RWPE2 (cell line): ENCODE measurements at places on chromosomes 4 and X.
A peak's percentile ranks its signal among the peaks of the same experiment; 100 is the strongest.

GRCh38 chr4:172686021-172686420 is 482.6 kb upstream of the GALNT7 start:
- H3K36me3 ChIP-seq = no peaks in the 10 kb centered on the region
- no peak for DNase-seq
- H3K4me1 ChIP-seq = no peaks in the 10 kb centered on the region
- H3K4me3 ChIP-seq = no peak overlapping the region
- H3K27ac ChIP-seq = no peak overlapping the region

- no peak overlapping the region for H3K27ac ChIP-seq
- H3K36me3 ChIP-seq = peaks cover 8% of the 10 kb centered on the region; the same call in 1 of the 2 replicates
- H3K27me3 ChIP-seq = no peaks in the 10 kb centered on the region
- H3K4me1 ChIP-seq = no peaks in the 10 kb centered on the region
- DNase-seq = no peak
These were observed 93.8 kb downstream of the GATB start for GRCh38 chr4:151667048-151667447.

GRCh38 chrX:68703369-68703768 is 55.9 kb downstream of the STARD8 start:
- H3K4me1 ChIP-seq = no peaks in the 10 kb centered on the region
- H3K27me3 ChIP-seq = no peaks in the 10 kb centered on the region
- no peak overlapping the region for H3K27ac ChIP-seq
- H3K4me3 ChIP-seq = no peak overlapping the region

GRCh38 chr4:7677799-7678301 is 243.1 kb upstream of the PSAPL1 start:
- DNase-seq = no peak
- no peak overlapping the region for H3K4me3 ChIP-seq
- no peaks in the 10 kb centered on the region for H3K36me3 ChIP-seq
- no peaks in the 10 kb centered on the region for H3K27me3 ChIP-seq

DNA sequence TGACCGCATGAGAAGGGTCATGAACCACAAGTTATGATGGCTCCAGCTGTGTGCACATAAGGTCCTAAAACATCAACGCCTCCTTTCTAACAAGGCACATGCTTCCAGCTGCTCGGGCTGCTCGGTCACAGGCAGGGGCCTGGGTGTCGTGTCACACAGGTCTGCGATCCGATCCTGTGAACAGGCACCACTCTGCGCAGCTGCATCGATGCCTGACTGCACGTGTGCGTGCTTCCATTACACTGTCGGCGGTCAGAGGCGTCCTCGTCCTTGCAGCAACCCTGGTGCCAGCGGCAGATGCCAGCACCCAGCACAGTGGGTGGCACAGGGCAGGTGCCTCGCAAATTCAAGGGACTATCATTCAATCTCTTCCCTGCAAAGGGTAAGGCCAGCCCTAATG is 23.9 kb downstream of the ZFYVE28 start:
- H3K4me3 ChIP-seq = no peak overlapping the region
- H3K4me1 ChIP-seq = peaks cover 5% of the 10 kb centered on the region
- no peaks in the 10 kb centered on the region for H3K27me3 ChIP-seq

DNA sequence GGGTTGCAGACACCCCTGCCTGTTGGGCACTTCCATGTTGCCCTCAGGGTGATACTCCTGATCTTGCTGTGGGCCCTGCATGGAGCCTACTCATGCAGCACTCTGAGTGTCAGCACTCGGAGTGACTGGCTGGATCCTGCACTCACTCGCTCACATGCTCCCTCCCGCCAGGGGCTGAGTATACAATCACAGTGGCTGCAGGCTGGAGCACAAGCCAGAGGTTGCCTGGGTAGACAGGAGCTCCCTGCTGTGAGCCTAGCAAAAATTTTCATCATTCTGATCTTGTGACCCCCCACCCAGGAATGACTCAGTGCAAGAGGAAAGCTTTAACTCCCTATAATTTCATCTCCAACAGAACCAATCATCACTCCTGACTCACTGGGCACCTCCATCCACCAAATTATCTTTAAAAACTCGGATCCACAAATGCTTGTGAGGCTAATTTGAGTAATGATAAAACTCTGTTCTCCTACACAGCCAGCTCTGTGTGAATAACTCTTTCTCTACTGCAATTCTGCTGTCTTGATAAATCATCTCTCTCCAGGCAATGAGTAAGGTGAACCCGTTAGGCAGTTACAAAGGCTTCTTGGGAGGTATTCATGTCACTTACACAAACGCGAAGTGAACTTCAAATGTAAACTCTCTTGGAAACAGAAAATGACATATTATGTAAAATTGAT is 1180.8 kb upstream of the PABPC4L start:
- no peak for DNase-seq
- H3K36me3 ChIP-seq = no peaks in the 10 kb centered on the region
- no peaks in the 10 kb centered on the region for H3K4me1 ChIP-seq
- H3K27me3 ChIP-seq = no peaks in the 10 kb centered on the region
- H3K4me3 ChIP-seq = no peak overlapping the region

GRCh38 chrX:134570899-134571298 is 87.4 kb downstream of the PLAC1 start:
- no peak for DNase-seq
- no peaks in the 10 kb centered on the region for H3K27me3 ChIP-seq
- H3K27ac ChIP-seq = no peak overlapping the region

DNA sequence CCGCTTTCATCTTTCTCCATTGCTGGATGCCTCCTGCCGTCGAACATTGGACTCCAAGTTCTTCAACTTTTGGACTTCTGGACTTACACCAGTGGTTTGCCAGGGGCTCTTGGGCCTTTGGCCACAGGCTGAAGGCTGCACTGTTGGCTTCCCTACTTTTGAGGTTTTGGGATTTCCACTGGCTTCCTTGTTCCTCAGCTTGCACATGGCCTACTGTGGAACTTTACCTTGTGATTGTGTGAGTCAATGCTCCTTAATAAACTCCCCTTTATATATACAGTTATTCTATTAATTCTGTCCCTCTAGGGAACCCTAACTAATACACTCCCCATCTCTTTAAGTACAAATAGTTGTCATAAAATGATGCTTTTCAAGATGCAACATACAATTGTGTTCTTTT is 595.3 kb downstream of the ARAP2 start:
- H3K27ac ChIP-seq = no peak overlapping the region
- DNase-seq = no peak
- H3K36me3 ChIP-seq = no peaks in the 10 kb centered on the region
- no peaks in the 10 kb centered on the region for H3K27me3 ChIP-seq
- no peaks in the 10 kb centered on the region for H3K4me1 ChIP-seq

DNA sequence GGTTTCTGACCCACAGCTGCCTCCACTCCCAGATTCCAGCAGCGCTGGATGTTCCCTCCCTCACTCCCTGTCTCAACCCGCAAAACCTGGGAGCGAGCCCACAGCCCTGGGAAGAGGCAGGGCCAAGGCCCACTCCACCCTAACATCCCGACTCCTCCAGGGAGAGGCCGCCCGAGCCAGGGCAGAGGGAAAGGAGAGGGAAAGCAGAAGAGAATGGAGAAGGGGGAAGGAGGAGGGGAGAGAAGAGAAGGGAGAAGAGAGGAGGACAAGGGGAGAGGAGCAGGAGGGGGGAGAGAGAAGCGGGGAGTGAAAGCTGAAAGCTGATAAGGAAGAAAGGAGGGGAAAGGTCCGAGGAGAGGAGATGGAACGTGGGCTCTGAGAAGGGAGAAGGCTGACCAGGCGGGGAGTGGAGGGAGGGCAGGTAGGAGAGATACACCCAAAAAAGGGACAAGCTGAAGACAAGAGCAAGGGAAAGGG is 120.2 kb upstream of the PJA1 start:
- peak overlapping the region; percentile 28 for H3K4me3 ChIP-seq
- H3K27me3 ChIP-seq = no peaks in the 10 kb centered on the region
- H3K4me1 ChIP-seq = no peaks in the 10 kb centered on the region

GRCh38 chrX:115173181-115173580 is 16.0 kb upstream of the RBMXL3 start:
- no peak for DNase-seq
- H3K27ac ChIP-seq = no peak overlapping the region
- H3K4me1 ChIP-seq = no peaks in the 10 kb centered on the region
- no peak overlapping the region for H3K4me3 ChIP-seq
- H3K27me3 ChIP-seq = no peaks in the 10 kb centered on the region
- no peaks in the 10 kb centered on the region for H3K36me3 ChIP-seq

GRCh38 chr4:139951021-139951420 is 203.0 kb downstream of the MAML3 start:
- no peaks in the 10 kb centered on the region for H3K4me1 ChIP-seq
- H3K27ac ChIP-seq = no peak overlapping the region
- H3K4me3 ChIP-seq = no peak overlapping the region
- no peak for DNase-seq
